Foreskin melanocyte (primary cell): ENCODE measurements at places on chromosomes 5 and 9.

- DNase-seq = no peak
These were observed 454.4 kb downstream of the DTWD2 start for GRCh38 chr5:118533923-118534322.

- DNase-seq = no peak
These were observed 222.5 kb downstream of the EPB41L4A start for GRCh38 chr5:112196584-112196983.

DNA sequence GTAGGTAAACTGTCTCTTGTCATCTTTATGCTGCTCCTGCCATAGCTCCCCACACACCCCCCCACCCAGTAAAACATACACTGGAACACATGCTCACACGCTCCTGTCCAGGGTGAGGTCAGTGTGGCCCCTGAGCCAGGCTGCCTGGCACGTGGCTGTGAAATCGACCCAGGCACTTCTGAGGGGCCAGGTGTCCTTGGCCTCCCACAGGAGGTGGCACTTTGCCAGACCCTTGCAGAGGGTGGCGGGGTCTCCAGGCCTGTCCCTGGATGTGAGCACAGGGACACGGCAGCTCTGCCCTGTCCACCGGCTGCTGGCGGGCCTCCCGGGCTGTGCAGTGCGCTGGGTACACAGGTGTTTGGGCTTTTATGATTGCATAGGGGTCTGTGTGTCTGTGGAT, 10.0 kb upstream of the CRB2 start:
- DNase-seq = no peak

GRCh38 chr9:37197158-37198038, 77.0 kb downstream of the ZCCHC7 start:
- no peak for DNase-seq

- no peak for DNase-seq
These were observed 137.1 kb upstream of the IRX2 start for GRCh38 chr5:2888520-2889060.

GRCh38 chr9:132876849-132877248, 1.2 kb downstream of the AK8 start:
- no peak for DNase-seq

GRCh38 chr9:110047232-110047954, 160.6 kb downstream of the C9orf152 start:
- DNase-seq = no peak

DNA sequence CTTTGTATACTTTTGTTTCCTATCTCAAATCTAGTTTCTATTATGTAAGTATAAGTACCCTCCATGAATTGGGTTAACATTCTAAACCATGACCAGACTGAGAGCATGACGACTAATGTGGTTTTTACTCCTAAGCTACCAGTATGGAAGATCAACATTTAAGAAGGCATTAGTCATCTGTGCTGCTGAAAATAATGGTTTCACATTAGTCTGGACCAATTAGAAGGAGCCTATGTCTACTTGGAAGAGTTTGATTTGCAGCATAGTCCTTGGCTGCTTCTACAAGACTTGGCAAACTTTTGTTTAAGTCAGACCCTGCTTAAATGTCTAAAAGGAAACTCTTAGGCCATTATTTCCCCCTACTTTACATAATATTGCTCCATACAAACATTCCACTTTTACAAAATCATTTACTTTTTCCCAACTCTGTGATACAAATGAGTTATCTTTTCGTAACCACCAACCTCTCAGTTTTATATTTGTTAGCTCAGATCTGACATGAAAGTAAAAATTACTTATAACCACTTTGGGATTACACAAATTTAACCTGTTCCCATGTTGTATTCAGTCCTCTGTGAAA, 186.7 kb downstream of the COMMD10 start:
- no peak for DNase-seq

- no peak for DNase-seq
These were observed 167.2 kb upstream of the HMHB1 start for GRCh38 chr5:143644727-143645126.

- no peak for DNase-seq
These were observed 49.9 kb downstream of the COL15A1 start for GRCh38 chr9:98993570-98993945.

GRCh38 chr9:19481971-19482404, 73.2 kb downstream of the ACER2 start:
- peak; percentile 93 for DNase-seq

GRCh38 chr9:137076636-137077009, 694 bp upstream of the UAP1L1 start:
- no peak for DNase-seq
